ENCODE measurements at places on chromosomes 3 and 15. TPM values are rescaled to one million over a fixed set of nuclear protein-coding genes. Genes with fewer than 3 reads are reported as not detected.
A peak's percentile ranks its signal among the peaks of the same experiment; 100 is the strongest.

DNA sequence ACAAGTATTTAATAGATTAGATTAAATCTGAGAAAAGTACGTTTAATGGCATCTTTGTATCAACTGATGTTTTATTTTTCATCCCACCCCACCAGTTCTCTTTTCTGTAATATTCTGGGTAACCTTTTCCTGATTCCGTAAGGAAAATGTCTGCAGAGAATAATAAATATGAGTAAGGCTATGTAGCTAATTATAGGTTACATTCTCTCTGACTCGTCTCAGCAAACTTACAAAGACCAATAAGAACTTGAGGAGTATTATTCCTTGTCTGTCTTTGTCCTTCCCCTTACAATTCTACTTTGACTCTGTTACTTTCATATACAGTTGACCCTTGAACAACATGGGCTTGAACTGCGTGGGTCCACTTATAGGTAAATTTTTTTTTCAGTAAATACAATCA, 12.1 kb downstream of the SNAP23 start:
- no peaks in the 10 kb centered on the region for H3K36me3 ChIP-seq
- H3K27ac ChIP-seq, result no peak overlapping the region
- H3K27me3 ChIP-seq, result no peaks in the 10 kb centered on the region
- no peak overlapping the region for H3K4me3 ChIP-seq

GRCh38 chr3:16546186-16547010, 32.9 kb upstream of the RFTN1 start:
- no peak overlapping the region for H3K27ac ChIP-seq
- DNase-seq, result no peak
- H3K27me3 ChIP-seq, result no peaks in the 10 kb centered on the region
- H3K36me3 ChIP-seq, result no peaks in the 10 kb centered on the region
- no peak overlapping the region for H3K4me3 ChIP-seq
- H3K4me1 ChIP-seq, result no peaks in the 10 kb centered on the region

DNA sequence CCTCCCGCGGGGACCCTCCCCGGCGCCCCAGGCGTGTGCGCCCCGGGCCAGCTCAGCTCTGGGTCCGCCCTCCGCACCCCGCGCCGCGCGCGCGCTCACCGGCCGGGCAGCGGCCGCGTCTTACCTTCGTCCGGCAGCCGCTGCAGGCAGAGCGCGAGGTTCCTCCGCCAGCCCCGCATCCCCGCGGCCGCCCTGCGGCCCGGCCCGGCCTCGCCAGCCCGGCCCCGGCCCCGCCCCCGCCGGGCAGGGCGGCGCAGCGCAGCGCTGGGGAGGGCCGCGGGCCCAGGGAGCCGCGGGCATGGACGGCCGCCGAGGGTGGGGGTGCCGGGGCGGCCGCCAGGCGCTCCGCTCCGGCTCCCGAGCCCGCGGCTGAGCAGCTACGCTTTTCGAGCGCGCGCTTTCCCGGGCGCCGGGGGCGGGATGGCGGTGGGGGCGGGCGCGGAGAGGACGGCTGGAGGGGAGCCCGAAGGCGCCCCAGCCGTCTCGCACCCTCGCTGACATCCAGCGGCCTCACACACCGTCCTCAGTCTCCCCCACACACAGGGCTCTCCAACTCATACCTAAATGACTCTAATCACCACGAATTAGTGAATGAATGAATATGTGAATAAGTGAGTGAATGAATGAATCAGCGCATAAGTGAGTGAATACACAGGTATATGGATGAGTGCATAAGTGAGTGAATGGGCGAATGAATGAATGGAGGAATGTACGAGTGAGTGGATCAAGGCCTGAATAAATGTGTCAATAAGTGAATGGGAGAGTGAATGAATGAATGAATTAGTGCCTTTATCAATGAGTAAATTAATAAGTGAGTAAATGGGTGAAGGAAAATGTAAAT, 48.5 kb upstream of the CCDC174 start:
- H3K4me1 ChIP-seq, result no peaks in the 10 kb centered on the region
- no peak overlapping the region for H3K4me3 ChIP-seq
- H3K27me3 ChIP-seq, result peaks cover 21% of the 10 kb centered on the region

DNA sequence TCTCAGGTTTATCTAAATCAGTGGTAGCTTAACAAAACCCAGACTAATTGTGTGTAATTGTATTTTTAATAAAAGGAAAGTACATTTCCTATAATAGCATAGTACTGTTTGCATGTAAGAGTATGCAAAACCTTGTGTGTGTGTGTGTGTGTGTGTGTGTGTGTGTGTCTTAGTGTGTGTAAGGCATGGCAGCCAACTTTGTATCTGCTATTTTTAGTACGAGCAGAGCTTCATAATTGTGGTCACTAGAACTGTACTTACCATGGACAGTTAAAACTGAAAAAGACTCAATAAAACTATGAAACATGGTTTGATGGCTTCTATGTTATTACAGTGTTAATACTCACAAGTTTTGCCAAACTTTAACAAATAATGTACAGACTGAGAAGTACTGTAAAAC, 6.2 kb downstream of the P2RY1 start:
- no peaks in the 10 kb centered on the region for H3K27me3 ChIP-seq
- DNase-seq, result no peak

DNA sequence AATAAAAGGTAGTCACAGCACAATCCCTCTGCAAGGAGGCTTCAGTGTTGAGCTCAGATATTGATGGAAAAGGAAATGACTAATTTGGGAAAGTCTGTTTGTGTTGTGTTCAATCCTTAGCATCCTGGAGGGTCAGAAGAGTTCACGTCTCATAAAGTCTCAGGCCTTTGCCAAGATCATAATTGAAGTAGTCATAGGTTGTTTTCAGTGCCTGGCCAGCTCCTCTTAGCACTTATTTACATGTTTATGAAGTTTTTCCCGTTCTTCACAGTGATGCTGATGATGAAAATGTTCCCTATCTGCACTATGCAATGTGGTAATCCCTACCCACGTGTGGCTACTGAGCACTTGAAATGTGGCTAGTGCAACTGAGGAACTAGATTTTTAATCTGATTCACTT, 61.6 kb upstream of the TGFBR2 start:
- H3K27me3 ChIP-seq, result no peaks in the 10 kb centered on the region
- H3K36me3 ChIP-seq, result no peaks in the 10 kb centered on the region
- H3K4me3 ChIP-seq, result no peak overlapping the region
- no peaks in the 10 kb centered on the region for H3K4me1 ChIP-seq
- DNase-seq, result no peak
- H3K27ac ChIP-seq, result no peak overlapping the region

DNA sequence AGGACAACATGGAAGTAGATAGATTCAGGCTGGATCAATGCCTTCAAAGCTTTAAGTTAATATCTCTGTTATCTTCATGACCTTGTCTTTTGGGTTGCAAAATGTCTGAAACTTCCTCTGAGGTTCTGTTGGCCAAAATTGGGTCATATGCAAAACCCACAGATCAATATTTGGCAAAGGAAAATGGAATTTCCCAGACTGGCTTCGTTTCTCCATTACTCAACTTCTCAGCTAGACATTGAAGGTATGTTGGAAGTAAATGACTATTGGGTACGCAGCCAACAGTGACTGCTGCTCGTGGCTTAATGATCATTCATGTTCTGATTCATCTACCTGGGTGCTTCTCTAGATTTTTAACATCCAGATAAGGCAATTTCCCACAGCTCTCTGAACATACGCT, 675.4 kb upstream of the SGO1 start:
- no peak overlapping the region for H3K4me3 ChIP-seq
- DNase-seq, result no peak
- H3K36me3 ChIP-seq, result no peaks in the 10 kb centered on the region
- no peaks in the 10 kb centered on the region for H3K4me1 ChIP-seq

TCF12 gene
- total RNA-seq, result 68.7 TPM

- DNase-seq, result no peak
- peak overlapping the region; percentile 83 for H3K4me3 ChIP-seq
- peak overlapping the region; percentile 72 for H3K27ac ChIP-seq
Measured at GRCh38 chr3:56557831-56558170, 826 bp downstream of the CCDC66 start.

- no peak overlapping the region for H3K4me3 ChIP-seq
- H3K4me1 ChIP-seq, result no peaks in the 10 kb centered on the region
- H3K36me3 ChIP-seq, result no peaks in the 10 kb centered on the region
- no peak for DNase-seq
- no peak overlapping the region for H3K27ac ChIP-seq
Measured at GRCh38 chr3:174397848-174398247, 461.3 kb upstream of the NAALADL2 start.

- H3K27ac ChIP-seq, result no peak overlapping the region
- H3K4me1 ChIP-seq, result no peaks in the 10 kb centered on the region
Measured at GRCh38 chr15:61715082-61715481, 345.2 kb downstream of the VPS13C start.

All from colonic mucosa (tissue), 4 donors.